HuH-7 (cell line): ENCODE measurements at places on chromosomes 7 and 10.
A peak's percentile ranks its signal among the peaks of the same experiment; 100 is the strongest.

DNA sequence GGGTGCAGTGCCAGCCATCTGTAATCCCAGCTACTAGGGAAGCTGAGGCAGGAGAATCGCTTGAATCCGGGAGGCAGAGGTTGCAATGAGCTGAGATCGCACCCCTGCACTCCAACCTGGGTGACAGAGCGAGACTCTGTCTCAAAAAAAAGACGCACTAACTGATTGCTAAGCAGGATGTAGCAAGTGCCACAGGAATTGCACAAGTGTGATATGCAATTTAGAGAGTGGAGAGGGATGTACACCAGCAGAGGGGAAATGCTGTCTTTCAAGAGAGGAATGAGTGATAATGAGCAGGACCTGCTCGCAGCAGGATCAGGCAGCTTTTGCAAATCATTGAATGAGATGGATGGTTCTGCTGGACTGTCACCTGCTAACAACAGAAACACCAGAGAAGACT is 13.3 kb upstream of the SLC16A12 start:
- DNase-seq, result no peak

DNA sequence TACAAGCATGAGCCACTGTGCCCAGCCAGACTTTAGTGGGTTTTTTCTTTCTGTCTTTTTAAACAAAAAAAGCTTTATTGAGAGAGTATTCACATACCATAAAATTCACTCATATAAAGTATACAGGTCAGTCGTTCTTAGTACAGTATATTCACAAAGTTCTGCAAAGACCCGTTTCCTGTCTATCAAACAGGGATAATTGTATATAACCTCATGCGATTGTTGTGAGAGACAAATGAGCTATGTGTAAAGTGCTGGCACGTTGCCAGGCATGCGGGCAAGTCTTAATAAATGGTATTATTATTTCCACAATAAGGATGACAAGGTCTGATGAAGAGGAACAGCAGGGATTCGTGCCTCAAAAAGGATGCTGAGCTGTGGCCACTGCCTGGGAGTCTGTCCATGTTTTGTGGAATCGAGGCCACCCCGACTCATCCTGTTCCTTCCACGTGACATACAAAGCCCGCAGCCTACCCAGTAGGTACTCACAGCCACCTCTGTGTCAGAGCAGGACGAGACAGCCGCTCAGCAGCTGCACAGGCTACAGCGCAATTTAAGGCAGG is 51.6 kb downstream of the SMKR1 start:
- DNase-seq, result no peak

DNA sequence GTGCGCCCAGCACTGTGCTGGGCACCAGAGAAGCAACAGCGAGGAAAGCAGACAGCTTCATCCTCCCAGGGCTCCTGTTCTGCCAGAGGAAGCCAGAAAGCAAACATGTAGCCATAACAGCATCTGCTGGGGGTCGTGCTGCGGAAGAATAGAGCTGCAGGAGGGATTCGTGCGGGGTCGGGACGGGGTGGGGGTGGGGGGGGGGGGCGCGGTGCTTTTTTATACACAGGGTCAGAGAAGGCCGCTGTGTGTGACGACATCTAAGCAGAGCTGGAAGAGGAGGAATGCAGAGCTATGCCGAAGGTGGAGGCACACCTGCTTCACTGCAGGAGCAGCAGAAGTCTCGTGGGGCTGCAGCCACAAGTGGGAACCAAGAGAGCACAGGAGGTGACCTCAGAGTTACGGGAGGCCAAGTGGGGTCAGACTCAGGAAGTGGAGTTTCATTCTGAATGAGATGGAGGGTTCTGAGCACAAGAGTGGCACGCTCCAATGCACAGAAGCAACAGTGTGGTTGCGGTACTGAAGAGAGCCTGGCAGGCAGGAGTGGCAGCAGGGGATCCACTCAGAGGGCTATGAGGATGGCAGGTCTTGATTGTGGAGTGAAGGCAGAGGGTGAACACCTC is 11.1 kb downstream of the PKD1L1 start:
- no peak for DNase-seq

DNA sequence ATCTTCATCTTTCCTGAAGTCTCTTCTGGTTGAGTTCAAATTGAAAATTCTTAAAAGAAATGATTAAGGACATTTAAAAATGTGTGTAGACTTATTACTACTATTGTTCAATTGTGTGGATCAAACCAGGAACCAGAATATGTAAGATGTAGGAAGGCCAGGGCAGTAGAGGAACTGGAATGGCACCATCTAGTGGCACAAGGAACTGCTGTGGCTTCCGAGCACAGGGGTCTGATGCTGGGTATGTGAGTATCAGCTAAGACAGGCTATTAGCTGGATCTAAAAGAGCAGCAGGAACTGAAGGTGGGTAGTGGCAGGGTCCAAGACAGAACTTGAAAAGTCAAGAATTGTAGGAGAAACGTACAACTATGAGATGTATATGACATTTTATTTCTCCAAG is 247.3 kb downstream of the SEMA3A start:
- peak; percentile 40 for DNase-seq

GRCh38 chr7:129824291-129825208 is 128.2 kb downstream of the UBE2H start:
- DNase-seq, result peak; percentile 43

DNA sequence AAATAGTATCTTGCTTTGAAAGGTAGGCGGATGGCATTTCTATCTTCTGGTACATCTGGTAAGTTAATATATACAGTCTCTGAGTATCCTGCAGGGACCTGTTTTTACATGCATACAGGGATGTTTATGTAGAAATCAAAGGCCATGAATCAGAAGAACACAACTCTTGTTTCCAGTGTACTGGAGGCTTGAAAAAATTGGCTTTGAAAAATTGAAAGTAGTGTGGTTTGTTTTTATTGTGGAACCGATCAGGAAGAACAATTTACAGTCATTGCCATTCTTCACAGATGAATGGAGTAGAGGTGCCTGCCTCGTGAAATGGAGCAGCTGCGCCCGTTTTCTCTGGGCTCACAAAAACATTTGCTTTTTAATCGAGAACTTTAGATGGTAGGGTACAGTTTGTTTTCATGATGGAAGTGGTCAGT is 54.0 kb upstream of the RPA3 start:
- no peak for DNase-seq

DNA sequence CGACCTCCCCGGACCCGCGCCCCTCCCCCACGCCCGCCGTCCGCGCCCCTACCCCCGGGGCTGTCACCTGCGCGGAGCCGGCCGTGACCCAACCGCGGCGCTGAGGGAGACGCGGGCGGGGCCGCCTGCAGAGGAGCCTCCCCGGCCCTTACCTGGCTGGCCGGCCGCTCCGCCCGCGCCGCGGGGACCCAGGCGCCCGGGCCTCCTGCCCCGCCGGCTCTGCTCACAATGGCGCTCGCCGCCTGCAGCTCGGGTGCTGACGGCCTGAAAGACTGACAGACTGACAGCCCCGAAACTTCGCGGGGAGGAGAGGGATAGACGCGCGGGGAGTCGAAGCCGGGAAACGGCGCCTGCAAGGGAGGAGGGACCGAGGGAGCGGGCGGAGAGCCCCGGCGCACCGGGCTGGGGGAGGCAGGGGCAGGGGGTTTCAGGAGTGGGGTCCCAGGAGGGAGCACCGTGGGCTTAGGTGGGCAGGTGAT is 393 bp downstream of the ZNF467 start:
- DNase-seq, result no peak

- DNase-seq, result no peak
These were observed 29.4 kb downstream of the PHTF2 start for GRCh38 chr7:77827999-77828398.

- DNase-seq, result no peak
These were observed 995 bp upstream of the PARD3 start for GRCh38 chr10:34816085-34816496.

DNA sequence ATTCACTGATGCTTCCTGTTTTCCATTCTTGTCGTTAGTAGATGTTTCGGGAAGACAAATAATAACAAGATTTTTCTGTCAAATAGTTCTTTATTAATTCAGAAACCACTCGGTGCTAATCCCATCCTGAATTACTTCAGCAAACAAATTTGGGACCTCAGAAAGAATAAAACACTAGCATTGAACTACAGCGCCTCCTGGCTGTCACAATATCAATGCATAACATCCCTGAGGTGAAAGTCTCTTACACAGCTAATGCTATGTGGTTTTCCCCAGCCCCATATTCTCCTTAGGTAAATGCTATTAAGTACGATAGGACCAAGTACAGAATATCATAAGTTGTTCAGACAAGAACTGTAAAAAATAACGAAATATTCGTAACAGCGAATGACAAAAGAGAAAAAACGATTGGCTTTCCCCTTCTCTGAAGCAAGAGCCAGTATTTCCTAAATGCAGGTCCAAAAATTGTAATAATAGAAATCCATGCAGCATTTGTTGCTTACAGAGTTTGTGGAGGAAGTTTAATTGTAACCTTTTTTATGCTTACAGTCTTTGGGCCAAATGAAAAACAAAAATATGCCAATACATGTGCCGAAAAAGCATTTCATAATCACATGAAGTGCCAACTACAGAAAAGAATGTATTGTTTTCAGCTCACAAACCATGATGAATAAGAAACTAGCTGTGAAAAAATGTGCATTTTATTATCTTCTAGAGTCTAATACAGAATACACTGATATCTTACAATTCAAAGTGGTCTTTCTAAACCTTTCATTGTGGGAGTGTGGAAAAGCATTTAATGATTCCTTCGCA is 47.3 kb downstream of the MYPN start:
- peak; percentile 17 for DNase-seq

- DNase-seq, result no peak
These were observed 40.5 kb downstream of the PAPSS2 start for GRCh38 chr10:87700031-87700796.

- no peak for DNase-seq
These were observed 128.7 kb upstream of the CXCL12 start for GRCh38 chr10:44513591-44513990.

DNA sequence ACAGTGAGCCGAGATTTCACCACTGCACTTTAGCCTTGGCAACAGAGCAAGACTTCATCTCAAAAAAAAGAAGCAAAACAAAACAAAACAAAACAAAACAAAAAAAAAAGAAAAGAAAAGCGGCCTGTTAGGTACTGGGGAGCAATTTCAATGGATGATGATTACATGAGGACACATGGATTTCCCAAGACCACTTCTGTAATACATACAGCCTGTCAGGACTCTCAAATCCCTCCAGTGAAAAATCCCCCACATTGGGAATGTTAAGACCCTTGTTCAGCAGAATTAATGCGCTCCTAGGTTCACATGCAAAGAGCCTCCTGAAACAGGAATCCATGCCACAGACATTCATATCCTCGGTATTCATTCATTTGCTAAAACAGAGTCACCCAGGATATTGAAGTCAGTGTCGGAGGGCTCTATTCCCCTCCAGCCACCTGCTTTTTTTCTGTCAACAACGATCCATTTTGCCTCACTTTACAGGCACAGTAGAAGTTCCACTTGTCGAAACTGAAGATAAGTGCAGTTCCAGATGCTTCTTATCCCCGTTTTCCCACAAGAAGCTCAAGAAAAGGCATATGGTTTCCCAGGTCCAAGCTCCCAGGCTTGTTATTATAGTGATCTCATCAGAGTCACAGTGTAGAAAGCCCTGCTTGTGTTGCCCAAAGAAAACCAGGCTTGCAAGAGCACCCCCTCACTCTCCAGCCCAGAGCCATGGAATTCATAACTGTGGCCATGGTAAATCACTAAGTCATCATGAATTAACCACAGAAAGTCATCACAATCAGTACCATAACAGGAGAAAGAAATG is 20.2 kb downstream of the SLC16A12 start:
- no peak for DNase-seq
